Smooth muscle cell of the brain vasculature (primary cell): ENCODE measurements at places on chromosomes 6 and 20.

GRCh38 chr6:73858376-73858775, 162.4 kb downstream of the CD109 start:
- DNase-seq, result no peak

GRCh38 chr6:149031201-149031858, 284.5 kb downstream of the UST start:
- no peak for DNase-seq

- DNase-seq, result no peak
These were observed 100.7 kb upstream of the HMGN3 start for GRCh38 chr6:79335133-79335674.

DNA sequence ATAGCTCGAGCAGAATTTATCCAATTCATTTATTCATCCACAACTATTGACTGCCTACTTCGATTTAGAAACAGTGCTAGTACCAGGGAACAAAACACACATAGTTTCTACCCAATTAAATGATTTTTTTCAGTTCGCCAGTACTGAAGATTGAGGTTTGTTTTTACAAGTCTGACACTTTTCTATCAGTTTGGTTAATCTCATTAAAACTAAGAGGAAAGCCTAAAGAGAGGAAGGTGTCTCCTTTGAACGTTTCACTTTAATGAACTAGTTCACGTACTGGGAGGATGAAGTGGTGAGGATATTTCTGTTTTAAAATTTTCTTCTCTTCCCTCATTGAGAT, 570 bp upstream of the ANKS1A start:
- DNase-seq, result no peak

GRCh38 chr6:11978169-11978987, 33.7 kb upstream of the HIVEP1 start:
- no peak for DNase-seq

DNA sequence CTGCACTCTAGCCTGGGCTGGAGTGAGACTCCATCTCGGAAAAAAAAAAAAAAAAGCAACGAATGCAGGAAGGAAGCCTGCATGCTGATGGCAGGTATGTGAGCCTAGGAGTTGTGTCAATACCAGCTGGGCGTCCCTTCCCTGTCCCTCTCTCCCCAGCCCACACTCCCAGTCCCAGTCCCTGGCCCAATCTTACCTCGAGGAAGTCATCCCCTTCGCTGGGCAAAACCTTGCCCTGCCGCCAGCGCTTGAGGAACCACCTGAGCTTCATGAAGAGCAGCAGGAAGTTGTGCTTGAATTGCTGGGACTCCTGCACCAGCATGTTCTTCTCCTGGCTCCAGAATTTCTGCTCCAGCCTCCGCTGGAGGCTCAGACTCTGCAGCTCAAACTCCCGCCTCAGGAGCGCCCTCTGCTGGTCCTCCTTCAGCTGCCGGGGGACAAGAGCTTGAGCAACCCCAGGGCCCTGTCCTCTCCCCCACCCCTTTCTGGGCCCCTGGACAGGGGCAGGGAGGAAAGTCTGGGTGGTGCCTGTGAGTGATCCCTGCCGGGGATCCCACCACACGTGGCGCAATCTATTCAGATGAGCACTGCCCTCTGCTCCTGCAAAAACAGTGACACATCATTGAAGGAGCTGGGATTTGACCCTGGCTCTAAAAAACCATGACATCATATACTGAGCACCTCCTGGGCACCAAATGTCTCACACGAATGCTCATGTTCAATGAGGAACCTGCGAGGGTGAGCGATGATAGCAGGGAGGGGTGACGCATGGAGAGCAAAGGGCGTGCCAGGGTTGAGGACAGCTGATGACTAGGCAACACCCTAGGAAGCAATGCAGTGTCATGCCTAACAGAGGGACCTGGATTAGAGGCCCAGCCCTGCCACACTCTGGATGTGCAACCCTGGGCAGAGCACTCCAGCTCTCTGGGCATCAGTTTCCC, 35.0 kb upstream of the DSN1 start:
- DNase-seq, result peak; percentile 70

- no peak for DNase-seq
These were observed 25.0 kb upstream of the FAM217A start for GRCh38 chr6:4103929-4104328.

DNA sequence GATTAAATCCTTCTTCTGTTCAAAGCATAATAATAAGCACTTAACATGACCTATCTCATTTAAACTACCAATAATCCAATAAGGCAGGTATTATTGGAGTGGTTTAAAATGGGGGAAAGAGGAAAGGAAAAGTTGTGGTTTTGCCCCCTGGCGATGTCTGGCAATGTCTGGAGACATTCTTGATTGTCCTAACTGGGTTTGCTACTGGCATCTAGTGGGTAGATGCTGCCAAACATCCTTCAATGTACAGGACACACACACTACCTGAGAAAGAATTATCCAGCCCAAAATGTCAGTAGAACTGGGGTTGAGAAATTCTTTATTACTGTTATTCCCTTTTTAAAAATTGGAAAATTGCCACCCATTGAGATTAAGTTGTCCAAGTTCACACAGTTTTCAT, 25.2 kb upstream of the SRSF6 start:
- no peak for DNase-seq

- DNase-seq, result no peak
These were observed 859.4 kb downstream of the MAFB start for GRCh38 chr20:39829661-39830060.

DNA sequence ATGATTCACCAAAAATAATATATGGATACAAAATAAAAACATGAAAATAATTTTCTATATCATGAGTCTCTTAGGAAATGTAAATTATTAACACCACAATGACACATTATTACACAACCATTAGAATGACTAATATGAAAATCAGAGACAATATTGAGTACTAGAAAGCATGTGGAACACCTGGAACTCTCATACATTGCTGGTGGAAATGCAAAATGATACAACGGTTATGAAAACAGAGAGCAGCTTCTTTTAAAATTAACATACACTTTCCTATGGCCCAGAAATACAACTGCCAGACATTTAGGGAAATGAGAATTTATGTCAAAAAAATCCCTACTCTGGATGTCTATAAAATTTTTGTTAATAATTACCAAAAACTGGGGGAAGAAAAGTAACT, 853.3 kb upstream of the MAN1A1 start:
- no peak for DNase-seq

DNA sequence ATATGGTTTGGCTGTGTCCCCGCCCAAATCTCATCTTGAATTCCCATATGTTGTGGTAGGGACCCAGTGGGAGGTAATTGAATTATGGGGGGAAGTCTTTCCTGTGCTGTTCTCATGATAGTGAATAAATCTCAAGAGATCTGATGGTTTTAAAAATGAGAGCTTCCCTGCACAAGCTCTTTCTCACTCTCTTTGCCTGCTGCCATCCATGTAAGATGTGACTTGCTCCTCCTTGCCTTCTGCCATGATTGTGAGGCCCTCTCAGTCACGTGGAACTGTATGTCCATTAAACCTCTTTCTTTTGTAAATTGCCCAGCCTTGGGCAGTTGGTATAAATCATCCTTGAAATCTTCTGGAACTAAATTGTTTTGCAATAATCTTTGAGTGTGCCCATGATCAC, 31.9 kb upstream of the TBX18 start:
- no peak for DNase-seq

DNA sequence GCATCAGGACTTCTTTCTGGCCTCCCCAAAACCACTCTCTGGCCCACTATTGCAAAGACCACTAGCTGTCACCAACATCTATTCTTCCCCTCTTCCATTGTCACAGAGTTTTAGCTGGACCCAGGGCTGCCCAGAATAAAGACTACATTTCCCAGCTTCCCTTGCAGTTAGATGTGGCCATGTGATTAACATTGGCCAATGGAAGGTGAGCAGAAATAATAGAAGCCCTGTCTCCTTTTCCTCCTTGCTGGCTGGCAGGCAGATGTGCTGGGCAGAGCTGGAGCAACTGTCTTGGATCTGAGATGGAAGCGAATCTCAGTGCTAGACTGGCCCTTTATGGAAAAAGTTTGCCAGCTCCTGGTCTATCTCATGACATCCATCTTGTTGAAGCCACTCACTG, 97.0 kb downstream of the KCNB1 start:
- DNase-seq, result no peak

DNA sequence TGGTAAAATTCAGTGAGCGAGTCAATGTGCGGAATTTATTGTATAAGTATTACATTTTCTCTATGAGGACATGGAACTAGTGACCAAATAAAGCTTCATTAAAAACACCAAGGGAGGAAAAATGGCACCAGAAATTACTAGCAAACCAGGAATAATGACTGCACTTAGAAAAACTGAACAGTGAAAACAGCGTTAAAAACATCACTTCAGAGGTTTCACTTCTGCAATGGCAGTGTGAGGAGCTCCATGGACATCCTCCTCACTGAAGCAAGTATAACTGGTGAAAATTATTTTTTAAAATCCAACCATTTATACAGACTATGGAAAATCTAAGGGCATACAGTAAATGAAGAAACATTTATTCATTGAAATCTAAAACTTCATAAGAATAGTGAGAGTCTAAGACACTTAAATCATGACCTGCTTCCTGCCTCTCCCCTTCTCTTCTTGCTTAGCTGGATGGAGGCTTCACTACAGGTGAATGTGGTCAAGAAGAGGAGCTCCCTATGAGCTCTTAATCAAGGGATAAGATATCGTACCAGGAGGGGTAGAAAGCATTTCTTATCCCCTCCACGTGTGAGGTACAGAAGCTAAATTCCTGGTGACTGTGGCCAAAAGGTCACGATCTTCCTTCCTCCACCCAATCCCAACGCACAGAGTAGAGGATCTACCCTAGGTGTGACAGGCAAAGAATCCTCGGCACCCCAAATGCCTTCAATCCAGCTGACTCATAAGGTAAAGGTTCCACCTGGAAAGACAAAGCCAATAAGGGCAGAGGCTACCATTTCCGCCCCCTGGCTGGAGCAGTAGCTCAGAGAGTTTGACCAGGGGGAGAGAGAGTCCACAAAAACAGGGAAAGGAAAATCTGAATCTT, 12.3 kb upstream of the ASF1A start:
- no peak for DNase-seq

GRCh38 chr6:152387091-152387490, 250.1 kb downstream of the SYNE1 start:
- no peak for DNase-seq

DNA sequence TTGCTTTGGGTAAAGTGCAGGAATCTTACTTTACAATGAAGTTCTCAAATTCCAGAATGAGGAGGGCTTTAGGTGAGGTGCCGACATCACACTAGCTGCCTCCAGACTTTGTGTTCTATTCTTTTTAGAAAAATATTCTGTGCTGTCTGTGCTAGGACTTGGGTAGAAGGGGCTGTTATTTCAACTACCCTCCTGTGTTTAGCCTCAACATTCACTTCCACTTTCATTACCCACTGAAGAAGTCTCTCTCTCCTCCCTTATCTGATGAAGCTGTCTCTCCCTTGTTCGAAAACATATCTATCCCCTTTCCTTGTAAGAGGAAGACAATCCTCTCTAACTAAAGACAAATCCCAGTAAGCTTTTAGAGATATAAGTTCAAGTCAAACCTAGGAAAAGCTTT, 25.0 kb upstream of the BRPF3 start:
- no peak for DNase-seq

DNA sequence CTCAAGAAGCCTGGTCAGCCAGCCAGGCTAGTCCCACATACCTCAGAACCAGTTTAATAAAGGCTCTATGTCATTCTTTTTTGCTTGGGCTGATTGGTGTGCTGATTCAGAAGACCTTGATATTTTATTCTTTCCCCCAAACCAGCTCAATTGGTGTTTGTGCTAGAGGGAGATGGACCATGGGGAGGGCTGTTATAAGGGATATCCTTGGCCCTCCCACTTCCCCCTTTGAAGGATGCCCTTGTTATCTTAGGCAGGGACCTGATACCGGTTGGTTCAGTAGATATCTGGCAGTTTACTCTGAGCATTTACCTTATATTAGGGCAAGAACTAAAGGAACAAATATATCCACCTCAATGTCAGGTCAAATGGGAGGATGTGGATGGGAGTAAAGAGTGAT, 207.4 kb downstream of the LRFN2 start:
- no peak for DNase-seq

GRCh38 chr20:61189534-61189933, 62.5 kb upstream of the CDH4 start:
- no peak for DNase-seq

DNA sequence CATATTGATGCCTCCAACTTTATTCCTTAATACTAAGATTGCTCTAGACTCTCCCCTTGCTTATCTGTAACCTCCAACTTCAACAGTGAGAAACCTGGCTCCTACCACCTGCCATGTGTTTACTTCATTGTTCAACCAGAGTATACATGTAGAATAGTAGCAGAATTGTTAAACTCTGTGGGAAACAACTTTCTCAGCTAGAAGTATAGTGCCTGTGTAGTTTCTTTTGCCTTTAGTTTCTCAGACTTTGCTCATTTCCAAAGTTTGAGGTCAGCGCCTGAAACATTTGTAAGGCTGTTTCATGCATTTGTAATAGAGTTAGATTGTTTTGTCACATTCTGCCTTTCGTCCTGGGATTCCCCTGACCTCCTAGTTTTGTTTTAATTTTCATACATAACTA, 34.9 kb upstream of the HECA start:
- no peak for DNase-seq

GRCh38 chr20:63651942-63652191, 1.4 kb downstream of the STMN3 start:
- no peak for DNase-seq

GRCh38 chr20:44722990-44723389, 7.8 kb downstream of the CCN5 start:
- DNase-seq, result no peak

GRCh38 chr6:136500414-136500813, 49.8 kb downstream of the MAP7 start:
- DNase-seq, result no peak

GRCh38 chr20:1274485-1275311, 8.6 kb downstream of the SNPH start:
- DNase-seq, result no peak

- no peak for DNase-seq
These were observed 732 bp downstream of the HRH3 start for GRCh38 chr20:62219101-62219991.

DNA sequence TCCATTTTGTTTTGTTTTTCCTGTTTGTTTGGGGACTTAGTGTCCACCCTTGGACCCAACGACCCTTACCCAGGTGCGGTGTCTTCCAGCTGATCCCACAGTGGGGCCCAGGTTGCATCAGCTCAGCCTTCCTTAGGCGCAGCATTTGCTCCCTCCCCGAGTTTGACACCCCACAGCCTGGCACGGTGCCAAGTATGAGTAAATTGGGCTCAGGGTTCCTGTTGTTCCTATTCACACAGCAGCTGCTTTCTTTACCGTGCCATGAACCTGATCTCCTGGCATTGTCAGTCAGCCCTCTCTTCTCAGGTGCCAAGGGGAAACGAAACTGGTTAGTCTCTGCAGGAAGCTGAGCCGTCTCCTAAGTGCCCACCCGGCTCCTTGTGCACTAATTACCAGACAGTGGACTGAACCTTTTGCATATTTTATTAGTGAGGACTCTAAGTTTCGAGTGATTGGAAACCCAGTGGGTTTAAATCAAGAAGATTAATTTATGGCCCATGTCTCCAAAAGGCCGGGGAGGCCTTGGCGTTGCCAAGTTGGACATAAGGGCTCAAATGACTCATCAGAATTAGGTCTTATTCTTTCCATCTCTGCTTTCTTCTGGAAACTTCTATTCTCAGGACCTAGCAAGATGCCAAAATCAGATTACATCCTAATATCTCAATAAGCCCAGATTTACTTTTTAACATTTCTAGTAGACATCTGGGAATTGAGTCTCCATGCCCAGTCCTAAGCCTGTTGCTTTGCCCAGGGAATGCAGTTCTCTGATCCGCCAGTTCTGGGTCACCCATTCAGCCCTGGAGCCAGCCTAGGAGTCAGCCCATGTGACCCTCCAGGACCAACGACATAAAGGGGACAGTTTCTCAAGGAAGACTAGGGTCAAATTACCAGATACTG, 68.8 kb downstream of the TSHZ2 start:
- DNase-seq, result no peak

- no peak for DNase-seq
These were observed 12.1 kb upstream of the RAMACL start for GRCh38 chr6:166598441-166599138.
